ENCODE measurements at places on chromosomes 5 and 9.

- no peak for DNase-seq
Measured at GRCh38 chr9:25658571-25658970, 19.7 kb downstream of the TUSC1 start.

DNA sequence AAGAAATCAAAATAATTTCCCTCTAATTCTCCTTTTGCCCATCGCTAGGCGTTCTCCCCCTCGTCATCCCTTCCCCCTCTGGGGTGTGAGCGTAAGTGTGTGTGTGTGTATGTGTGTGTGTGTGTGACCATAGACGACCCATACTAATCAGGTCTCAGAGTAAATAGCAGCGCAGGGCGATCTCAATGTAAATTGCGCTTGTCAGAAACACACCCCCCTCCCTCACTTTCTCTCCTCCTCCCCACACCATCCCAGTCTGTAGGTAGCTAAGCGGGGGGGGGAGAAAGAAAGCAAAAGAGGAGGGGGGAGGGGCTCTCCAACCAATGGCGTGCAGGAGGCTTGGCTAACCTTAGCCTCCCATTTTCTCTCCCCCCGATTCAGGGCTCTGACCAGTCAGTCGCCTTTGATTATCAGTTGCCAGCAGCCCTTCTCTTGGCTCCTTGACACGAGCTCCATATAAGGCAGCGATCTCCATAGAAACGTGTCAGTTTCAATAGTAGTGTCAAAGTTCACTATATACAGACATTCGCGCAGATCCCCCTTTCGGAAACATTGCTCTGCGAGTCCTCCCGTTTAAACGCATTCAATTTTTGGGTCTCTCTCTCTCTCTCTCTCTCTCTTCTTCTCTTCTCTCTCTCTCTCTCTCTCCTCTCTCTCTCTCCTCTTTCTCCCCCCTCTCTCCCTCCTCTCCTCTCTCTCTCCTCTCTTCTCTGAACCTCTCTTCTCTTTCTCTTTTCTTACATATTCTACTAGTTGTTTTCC is at the start of gene NR2F1:
Gene NR2F1 (plus strand): TSS at position 546 of the 762 bp plus-strand sequence. CDS start 1,802 bp downstream, outside the sequence.
- DNase-seq: peak; percentile 99

DNA sequence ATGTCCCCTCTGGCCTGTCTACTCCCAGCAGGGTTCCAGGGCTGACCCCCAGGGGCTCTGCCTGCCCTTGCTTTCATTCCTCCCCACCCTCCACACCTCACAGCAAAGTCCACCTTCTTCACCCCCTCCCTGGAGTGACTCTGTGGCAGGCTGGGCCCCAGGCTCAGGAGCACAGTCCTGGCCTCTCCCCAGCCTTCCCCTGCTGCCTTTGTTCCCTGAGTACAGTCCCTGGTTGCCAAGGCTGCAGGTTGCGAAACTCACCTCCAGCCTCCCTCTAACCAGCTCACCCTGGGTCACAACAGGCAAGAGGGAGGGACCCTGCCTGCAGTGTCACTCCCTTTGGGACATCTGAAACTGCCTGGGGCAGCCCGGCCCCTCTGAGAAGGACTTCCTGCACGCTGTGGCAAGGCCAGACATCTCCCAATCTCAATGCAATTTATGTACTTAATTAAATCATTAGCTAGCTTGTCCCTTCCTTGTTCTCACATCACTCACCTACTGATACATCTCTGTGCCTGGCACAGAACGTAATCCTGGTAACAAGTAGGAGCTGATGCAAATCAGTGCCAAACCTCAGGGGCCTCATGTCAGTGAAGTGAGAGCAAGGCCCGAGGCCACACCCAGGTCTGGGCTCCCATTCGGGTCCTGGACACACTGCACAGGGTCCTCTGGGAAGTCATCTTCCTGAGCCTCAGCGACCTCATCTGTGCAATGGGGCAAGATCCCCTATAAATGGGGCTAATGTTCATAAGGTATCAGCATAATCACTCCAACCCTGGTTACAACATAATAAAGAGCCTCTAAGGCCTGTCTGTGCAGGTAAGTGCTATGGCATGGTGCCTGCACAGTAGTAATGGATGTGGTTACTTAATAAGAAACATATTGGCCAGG is 27.3 kb upstream of the TRIM14 start:
- DNase-seq: peak; percentile 14

GRCh38 chr5:43498581-43498980 is 14.9 kb upstream of the TMEM267 start:
- no peak for DNase-seq

GRCh38 chr5:41143131-41143901 is 70.0 kb downstream of the C6 start:
- DNase-seq: no peak

GRCh38 chr9:120833325-120833724 is 9.4 kb downstream of the PSMD5 start:
- no peak for DNase-seq
